ENCODE measurements at places on chromosomes 4 and X.

- DNase-seq: no peak
These were observed 171.6 kb downstream of the PCDH10 start for GRCh38 chr4:133320576-133321170.

- DNase-seq: no peak
These were observed 317.2 kb downstream of the DHX15 start for GRCh38 chr4:24266951-24267722.

DNA sequence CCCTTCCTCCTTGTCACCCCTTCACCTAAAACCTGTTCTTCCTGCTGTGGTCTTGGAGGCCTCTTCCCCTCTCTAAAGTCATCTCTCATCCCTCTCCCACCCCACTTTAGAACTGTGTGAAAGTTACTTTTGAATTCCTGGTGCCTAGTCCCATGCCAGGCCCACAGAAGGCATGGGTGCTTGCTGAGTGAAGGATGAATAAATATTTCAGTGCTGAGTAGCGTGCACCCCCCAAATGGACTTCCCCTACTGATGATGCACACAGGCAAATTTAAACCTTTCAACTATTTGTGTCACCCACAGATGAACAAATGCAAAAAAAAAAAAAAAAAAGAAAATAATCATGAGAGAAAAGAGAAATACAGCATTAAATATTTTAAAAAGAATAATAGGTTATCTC is 19.8 kb downstream of the PSMD10 start:
- no peak for DNase-seq

DNA sequence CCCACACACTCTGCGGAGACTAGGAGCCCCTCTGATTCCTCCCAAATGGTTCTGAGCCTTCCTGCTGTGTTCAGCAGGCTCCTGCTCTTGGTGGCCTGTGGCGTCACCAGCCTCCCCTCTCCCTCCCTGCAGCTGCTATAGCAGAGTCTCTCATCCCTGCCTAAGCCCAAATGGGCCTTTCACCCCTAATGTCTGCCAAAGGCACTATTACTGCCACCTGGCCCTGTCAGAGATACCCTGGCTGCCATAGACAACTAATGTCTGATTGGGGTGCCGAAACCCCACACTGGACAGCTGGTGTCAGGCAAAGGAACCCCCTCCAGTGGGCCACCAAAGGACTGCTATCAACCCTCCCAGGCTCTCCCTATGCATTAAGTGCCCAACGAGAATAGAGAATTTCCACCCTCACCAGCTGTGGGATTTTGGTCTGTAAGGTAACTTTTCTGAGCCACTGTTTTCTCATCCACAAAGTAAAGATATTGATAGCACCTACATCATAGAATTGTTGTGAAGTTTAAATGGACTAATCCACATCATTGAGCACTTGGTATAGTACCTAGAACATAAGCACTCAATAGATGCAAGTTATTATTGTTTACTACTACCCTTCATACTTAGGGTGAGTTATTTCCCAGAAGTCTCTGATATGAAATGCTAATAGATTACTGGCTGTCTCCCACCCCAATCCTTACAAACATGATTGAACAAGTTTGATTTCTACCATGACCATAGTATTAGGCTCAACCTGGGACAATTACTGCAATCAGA is 421.3 kb downstream of the MID1IP1 start:
- no peak for DNase-seq

DNA sequence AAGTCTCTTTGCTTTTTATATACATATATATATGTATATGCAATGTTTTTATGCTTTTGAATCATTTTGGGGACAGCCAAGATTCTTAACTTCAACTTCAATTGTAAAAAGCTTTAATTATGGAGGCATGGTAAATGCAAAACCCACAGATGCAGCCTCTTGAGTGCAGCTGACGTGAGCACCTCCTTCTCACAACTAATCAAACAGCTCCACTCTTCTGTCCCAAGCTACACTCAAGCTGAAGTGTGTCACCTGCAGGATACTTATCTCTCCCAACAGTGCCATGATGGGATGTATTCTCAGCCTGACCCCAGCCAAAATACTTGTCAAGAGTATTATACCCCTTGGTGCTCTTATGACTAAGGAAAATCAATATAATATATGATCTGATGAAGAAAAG is 60.7 kb upstream of the BLTP1 start:
- DNase-seq: no peak

GRCh38 chr4:65139998-65140397 is 530.3 kb downstream of the EPHA5 start:
- DNase-seq: no peak

DNA sequence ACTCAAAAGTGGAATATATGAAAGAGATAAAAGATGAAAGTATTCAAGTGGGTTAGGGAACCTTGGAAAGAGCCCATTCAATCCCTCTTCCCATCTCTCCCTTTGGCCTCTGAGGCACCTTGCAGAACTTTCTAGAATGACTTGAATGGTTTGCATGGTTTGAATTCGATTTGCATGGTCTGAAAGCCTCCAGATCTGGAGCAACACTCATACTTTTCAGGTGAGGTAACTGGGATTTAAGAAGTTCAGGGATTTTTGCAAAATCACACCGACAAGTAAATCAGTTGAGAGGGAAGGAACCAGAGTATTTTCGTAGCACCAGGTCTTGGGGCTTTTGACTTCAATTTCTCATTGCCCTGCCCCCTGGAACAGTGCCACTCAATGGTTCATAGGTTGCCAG is 476.0 kb upstream of the FTHL17 start:
- DNase-seq: no peak

DNA sequence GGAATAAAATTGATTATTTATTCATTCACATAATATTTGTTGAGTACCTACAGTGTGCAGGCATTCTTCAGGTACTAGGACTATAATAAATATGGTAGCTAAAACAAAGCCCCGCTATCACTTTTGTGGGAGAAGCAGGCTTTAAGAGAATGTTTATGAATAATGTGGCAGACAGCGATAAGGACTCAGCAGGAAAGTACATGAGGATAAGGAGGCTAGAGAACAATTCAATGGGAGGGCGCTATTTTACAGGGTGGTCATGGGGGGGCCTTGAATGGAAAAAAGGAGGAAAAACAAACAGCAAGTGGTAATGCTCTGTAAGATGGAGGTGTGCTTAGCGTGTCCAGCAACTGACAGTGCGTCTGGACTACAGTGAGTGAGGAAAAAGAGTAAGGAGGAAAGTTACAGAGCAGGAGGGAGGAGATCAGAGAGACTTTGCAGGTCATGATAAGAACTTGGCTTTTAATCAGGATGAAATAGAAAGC is 264.2 kb upstream of the ETNPPL start:
- DNase-seq: no peak

DNA sequence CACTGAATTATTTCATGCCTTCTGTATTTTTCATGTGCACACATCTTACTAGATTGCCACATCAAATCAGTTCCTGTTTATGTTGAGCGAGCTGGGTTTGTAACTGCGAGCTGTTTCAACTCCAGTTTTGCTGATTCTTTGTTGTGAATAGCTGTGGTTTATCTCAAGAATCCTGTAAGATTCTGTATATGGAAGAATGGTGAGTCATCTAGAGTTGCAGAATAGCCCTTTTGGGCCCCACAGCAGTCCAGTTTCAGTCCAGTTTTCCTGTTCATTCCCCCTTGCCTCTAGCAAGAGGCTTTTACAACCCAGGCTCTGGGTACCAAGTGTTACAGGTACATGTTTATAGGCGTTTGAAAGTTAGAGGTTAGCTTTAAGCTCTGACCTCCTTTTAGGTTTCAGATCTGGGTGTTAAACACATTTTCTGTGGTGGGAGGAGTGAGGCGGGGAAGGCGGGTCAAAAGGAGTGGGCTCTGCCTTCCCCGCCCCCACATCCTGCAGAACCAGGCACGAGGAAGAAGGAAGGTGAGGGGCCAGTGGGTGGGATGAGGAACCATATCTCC is 32.7 kb downstream of the TBC1D14 start:
- DNase-seq: no peak

DNA sequence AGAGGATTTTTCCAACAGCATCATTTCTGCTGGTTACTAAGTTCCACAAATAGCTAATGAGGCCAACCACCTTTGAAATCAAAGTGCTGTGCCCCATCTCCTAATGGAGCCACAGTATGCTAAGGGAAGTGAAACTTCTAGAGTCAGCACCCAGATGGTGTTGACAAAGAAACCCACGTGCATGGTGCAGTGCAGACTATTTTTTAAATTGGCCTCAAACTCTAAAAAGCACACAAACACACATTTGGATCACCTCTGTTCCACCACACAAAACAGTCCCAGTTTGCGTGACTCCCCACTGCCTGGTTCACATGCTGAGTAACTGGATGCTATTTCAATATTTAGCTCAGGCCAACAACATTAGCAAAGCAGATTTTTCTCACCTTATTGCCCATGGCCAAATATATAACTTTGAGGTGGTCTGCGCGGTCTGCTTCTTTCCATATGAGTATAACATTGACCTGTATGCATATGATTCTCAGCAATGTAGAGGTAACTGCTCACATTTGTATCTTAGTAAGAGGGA is 69.9 kb downstream of the AMELX start:
- no peak for DNase-seq

GRCh38 chrX:86171366-86171765 is 23.1 kb downstream of the DACH2 start:
- no peak for DNase-seq

DNA sequence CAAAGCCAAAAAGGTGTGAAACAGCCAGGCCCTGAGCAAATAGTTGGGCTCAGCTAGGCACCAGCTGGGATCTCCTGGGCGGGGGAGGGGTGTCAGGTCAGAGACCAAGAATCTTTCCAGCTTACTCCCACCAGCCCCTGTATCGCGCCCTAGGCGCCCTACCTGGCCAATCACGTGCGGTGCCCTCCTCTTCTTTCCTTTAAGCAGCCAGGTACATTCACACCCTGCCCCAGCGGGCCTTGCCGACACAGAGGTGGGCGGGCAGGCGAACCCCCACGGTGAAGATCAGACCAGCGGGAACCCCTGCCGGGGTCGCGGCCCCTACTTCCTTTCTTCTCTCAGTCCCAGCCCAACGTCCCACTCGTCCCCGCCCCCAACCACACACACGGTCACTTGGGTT is 9.1 kb downstream of the ARHGAP36 start:
- no peak for DNase-seq

DNA sequence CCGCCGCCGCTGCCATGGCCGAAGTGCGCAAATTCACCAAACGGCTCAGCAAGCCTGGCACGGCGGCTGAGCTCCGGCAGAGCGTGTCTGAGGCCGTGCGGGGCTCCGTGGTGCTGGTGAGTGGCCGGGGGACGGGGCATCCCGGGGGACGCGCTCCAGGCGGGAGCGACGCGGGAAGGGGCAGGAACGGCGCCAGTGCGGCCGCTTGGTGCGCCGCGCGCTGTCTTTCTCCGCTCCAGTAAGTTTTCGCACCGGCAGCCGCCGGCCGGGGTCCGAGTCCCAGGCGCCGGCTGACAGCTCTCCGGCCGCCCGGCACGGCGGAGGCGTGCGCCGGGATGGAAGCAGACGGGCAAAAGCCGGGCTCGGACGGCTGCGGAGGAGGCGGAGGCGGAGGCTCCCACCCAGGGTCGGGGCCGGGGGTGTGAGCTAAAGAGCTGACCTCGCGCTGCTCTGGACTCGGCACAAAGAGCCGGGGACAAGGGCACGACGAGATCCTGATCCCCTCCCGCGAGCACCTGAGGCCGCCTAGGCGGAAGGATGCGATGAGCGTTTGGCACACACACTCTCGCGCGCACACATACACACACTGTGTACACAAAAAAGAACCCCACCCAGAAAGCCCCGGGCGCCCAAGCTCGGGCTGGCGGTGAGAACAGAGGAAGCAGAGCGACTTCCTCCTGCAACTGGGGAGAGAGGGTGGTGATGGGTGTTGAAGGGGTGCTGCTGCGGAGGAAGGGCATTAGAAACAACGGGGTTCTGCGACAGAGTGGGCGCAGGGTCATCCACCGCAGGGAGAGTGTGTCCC is 545 bp downstream of the DOCK11 start:
- DNase-seq: no peak

DNA sequence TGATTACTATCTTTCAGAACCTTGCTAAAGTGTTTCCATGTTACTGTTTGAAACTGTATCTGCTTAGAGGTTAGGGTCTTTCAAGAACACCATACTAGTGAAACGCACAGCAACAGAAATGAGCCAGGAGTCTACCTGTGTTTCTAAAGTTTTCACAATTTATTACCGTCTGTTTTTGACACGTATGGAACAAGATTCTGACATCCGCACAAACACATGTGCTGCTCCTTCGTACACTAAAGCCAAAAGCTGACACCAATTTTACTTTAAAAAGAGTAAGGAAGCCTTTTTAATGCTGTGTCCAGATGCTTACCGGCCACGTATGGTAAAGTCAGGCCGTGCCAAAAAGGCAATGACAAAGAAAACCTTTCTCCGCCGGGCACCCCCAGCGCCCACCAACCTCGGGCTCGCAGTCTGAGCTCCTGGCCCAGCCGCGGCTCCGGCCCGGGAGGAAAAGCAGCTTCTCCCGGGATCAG is 532 bp downstream of the RPS4X start:
- DNase-seq: no peak

- no peak for DNase-seq
These were observed 37.6 kb downstream of the C4orf50 start for GRCh38 chr4:5980436-5981155.

- no peak for DNase-seq
These were observed 8.0 kb downstream of the ARHGEF38 start for GRCh38 chr4:105560421-105560848.

DNA sequence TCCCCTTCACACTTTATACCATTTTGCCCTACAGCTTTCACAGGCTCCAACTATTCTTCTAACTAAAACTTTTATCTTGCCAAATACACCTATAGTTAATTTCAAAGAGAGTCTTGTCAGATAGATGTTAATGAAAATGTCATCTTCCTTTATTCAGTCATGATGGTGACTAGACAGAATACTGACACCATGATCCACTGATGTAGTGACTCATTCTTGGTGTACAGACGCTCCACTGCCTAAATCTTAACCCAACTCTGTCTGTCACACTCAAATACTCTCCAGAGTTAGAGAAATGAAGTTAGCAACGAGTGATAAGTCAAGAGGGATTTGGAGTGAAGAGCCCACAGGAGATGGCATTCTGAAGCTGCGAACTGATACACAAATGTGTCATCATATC is 32.1 kb upstream of the HDAC8 start:
- no peak for DNase-seq

- no peak for DNase-seq
These were observed 121.5 kb upstream of the CPEB2 start for GRCh38 chr4:14880805-14881204.

- DNase-seq: no peak
These were observed 34.2 kb upstream of the FAT1 start for GRCh38 chr4:186757696-186758355.

DNA sequence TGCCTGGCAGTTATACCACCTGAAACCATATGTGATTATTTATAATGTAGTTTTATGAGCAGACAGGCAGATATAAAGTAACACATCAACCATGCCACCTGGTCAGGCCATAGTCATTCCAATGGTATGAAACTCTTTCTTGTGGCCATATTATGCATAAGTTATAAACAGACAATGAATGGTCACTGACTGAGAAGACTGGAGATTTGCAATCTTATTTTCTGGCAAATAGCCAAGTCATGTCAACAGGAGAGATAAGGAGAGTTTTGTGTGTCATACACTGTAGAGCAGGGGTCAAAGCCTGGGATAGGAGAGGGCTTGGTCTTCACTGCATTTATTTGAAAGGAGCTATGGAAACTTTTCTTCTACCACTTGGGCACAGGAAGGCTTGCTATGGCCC is 29.5 kb downstream of the SORBS2 start:
- DNase-seq: no peak

Data from cortex of kidney (tissue), 1 donor.